ENCODE measurements at places on chromosomes 11 and 22.

- DNase-seq, result no peak
Observed at GRCh38 chr11:17810746-17811145, 76.2 kb downstream of the KCNC1 start.

DNA sequence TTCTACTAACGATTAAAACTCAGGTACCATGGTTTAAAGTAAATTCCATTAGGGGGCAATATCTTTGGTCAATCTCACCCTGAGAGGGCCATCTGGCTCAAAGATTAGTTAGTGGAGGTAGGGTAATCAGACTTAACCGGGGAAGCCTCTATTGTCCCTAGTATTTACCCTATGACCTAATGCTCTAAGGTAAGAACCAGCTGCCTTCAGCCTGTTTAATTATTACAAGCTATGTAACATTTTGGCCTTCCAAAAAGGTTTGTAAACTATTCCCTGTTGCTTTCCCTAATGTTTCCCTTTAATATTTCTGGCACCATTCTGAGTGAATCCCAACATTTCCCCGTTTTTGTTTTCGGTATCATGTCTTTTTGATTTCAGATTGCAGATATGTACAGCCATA is 15.1 kb upstream of the GLYATL1 start:
- no peak for DNase-seq

GRCh38 chr22:21759093-21759492 is 23.5 kb upstream of the YPEL1 start:
- no peak for DNase-seq

DNA sequence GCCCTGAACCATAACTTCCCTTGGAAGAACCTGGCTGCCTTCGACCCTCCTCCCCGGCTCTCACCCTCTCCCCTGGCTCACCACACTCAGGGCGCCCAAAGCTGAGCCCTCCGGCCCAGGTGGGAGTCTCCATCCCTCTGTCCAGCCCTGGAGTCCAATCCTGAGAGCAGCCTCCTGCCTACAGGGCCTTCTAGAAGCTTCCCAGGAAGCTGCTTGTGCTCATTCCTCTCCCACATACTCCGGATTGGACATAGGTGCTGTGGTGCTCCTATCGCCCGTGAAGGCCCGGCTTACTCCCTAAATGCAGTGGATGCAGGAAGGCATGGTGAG is 1332.0 kb downstream of the BRD1 start:
- DNase-seq, result no peak

DNA sequence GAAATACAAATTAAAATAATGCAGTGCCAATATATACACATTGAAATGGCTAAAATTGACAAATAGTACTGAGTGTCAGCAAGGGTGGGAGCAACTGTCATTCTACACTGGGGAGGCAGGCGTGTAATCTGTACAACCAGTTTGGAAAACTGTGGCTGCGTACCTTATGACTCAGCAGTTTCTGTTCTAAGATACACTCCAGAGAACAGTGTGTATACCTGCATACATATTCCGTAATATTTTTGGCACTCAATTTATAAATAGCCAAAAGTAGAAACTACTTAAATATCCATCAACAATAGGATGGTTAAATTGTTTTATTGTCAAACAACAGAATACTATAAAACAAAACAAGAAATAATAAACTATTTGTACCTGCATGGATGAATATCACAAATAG is 57.6 kb downstream of the RNF169 start:
- no peak for DNase-seq

DNA sequence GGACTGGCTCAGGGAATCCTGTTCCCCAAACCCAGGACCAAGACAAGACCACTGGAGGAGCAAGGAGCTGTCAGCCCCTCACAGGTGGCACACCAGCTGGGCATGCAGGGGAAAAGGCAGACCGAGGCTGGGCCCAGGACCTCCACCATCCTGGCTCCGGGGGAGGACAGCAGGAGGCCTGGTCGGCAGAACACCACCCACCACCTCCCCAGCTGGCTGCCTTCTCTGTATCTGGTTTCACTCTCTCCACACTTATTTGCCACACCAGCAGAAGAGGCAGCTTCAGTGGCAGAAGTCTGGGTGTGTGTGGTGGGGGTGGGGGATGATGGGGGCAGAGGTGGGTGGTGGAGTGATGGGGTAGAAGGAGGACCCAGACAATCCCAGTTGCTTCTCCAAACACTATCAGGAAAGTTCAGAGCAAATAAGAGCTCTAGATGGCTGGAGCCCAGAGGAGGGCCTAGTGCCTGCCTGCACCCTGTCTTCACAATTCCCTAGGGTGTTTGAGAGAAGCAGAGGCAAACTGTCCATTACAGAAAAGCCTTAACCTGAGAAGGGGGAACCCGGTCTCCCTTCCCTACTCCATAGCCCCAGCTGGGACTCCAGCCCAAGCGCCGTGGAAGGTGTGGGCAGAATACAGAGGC is 51.9 kb upstream of the CDON start:
- DNase-seq, result no peak

GRCh38 chr11:101401245-101401644 is 182.6 kb downstream of the TRPC6 start:
- peak; percentile 34 for DNase-seq

DNA sequence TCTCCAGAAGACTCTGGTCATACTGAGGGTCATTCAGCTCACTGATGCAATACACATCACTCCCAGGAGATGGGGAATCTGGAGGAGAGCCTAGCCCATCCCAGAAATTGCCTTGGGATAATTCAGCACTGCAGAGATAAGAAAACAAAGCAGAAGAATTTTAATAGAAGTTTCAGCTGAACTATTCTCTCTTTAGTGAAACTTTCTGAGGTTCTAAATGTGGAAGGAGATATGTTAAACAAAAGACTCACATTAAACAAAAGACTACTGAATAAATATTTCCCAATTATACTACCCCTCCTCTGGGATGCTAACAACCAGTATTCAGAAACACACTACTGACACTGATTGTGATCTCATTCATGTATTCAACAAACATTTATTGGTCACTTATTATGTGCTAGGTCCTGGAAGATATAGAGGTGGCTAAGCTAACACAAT is 47.8 kb downstream of the C2CD3 start:
- DNase-seq, result no peak

DNA sequence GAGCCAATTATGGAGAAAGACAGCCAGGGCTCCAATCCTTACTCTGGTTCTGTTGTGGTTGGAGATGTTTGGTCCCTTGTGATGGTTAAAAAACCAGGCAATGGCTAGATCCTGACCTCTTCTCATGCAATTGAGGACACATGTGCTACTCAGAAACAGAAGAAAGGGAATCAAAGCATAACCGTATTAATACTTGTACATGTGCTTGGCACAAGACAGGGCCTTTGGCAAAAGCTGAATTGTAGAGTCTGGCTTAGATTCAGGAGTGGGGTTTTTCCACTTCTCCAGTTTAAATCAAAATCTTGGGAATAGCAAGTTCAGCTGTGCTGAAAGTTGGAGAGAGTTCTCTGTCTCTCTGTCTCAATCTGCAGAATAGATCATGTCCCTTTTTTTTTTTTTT is 80.1 kb upstream of the E2F8 start:
- no peak for DNase-seq

- no peak for DNase-seq
Observed at GRCh38 chr22:47158457-47158856, 396.0 kb downstream of the TBC1D22A start.

GRCh38 chr22:49055406-49055805 is 772.3 kb downstream of the BRD1 start:
- DNase-seq, result no peak

DNA sequence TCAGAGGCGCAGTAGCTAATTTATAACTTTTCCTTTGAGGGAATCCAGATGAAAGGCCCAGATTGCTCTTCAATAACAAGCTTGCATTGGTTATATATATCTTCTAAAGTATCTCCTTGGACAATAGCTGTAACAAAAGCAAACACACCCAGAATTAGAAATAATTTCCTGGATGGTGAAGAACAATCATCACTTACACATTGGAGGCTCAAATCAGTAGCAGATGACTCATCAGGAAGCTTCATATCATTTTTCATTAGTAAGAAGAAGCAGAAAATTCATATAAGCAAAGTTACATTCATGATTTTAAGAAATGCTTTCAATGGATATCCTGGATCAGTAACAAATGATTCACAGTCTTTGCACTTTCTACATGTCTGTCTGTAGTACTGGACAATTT is 173.6 kb upstream of the CCDC90B start:
- no peak for DNase-seq

- no peak for DNase-seq
Observed at GRCh38 chr11:15627560-15627959, 512.8 kb downstream of the INSC start.

GRCh38 chr11:44747316-44747715 is 20.6 kb downstream of the TSPAN18 start:
- DNase-seq, result peak; percentile 68

DNA sequence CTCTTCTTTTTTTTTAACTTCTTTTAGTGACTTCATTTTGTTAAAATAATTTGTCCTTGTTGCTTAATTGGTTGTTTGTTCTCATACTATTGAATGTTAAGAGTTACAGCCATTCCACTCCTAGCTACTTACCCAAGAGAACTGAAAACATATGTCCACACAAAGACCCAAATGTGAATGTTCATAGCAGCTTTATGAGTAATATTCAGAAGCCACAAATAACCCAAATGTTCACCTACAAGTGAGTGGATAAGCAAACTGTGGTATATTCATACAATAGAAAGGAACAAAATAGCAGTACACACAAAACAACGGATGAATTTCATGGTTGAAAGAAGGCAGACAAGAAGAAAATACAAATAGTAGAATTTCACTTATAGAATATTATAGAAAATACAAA is 1.4 kb upstream of the OR4D11 start:
- no peak for DNase-seq
